ENCODE measurements at places on chromosomes 4 and X.

DNA sequence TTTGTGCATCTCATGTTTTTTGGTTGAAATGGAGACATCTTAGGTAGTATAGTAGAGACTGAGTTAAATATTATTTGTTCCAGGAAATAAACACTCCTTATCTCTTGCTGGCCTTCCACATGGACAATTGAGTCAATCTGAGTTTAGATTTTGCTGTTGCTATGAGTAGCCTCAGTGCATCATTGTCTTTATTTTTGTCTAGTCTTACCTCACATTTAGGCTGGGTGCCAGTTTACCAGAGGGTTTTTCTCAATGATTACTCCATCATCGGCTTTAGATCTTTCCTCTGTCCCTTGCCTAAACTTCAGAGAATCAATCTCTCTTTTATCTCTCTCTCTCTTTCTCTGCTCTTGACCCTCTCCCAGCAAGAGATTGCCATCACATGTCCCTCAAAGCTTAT lies 73.6 kb downstream of the GABRB1 start:
- DNase-seq, result no peak

- DNase-seq, result no peak
Measured at GRCh38 chr4:59374416-59374815, 1825.7 kb upstream of the ADGRL3 start.

- DNase-seq, result no peak
Measured at GRCh38 chrX:16666541-16666940, 16.6 kb downstream of the S100G start.

DNA sequence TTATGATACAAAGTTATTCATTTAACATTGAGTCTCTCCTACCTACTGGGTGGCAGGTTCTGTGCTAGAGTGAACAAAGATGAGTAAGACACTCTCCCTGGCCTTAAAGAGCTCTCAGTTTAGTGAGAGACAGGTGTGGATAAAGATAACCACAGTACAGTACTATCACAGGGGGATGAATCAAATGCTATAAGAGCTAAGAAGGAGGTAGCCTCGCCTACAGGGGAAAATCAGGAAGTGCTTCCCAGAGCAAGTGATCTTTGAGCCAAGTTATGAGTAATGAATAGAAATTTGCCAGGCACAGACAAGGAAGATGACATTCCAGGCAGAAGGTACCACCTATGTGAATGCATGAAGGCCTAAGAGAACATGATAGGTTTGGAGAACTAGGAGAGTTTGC lies 3.4 kb upstream of the IGBP1 start:
- no peak for DNase-seq

GRCh38 chrX:42585842-42586621 lies 191.9 kb downstream of the PPP1R2C start:
- no peak for DNase-seq

- DNase-seq, result no peak
Measured at GRCh38 chr4:174579421-174579820, 57.1 kb upstream of the HPGD start.
